ENCODE measurements at places on chromosomes 11 and 22. TPM values are rescaled to one million over a fixed set of nuclear protein-coding genes. Genes with fewer than 3 reads are reported as not detected.

DNA sequence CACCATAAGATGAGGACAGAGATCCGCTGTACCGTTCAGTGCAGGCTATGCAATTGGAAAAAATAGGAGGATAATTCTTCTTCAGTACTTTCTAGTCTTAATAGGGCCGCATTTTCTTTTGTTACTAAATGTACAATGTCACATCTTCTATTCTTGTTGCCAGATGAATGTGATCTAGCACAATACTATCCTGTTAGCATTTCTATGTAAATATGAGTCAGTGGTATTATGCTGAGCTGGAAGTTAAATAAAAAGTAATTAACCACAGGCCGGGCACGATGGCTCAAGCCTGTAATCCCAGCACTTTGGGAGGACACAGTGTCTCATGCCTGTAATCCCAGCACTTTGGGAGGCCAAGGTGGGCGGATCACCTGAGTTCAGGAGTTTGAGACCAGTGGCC, 24.4 kb upstream of the BIRC3 start:
- no peak overlapping the region for H3K4me3 ChIP-seq
- no peaks in the 10 kb centered on the region for H3K4me1 ChIP-seq
- H3K36me3 ChIP-seq: no peaks in the 10 kb centered on the region
- H3K27me3 ChIP-seq: no peaks in the 10 kb centered on the region

DNA sequence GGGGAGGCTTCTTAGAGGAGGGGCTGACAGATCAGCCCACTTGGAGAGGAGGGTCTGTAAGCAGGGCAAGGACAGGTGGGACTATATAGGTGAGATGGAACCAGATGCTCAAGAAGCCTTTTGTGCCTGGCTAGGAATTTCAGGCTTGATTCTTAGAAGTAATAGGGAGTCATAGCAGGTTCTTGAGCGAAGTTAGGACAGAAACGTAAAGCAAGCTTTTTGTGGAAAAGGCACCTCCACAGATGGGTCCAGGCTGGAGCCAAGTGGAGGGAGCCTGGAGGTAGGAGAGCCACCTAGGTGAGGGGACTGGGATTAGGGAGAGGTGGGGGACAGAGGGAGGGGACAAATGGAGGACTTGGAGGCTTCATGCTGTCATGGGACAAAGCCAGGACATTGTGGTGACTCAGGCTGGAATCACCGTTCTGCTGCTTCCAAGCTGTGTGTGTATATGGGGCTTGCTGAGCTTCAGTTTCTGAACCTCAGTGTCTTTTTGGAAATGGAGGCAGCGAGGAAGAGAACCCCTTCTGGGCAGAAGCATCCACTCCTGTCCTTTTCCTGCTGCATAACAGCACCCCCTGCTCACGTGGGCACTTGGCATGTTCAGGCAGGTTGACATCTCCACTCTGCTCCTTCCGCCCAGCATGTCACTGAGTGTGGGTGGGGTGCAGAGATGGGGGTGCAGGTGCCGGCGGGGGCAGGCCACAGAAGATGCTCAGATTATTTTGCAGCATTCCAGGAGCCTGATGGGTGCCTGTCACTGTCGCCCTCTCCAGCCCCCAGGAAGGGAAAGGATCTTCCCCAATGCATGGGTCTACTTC, 58.0 kb downstream of the MCM5 start:
- H3K27ac ChIP-seq: no peak overlapping the region
- no peak overlapping the region for H3K4me3 ChIP-seq
- no peak for DNase-seq
- H3K36me3 ChIP-seq: no peaks in the 10 kb centered on the region

OR51E2 gene
- total RNA-seq: not detected

GRCh38 chr11:73854680-73855079, 22.0 kb downstream of the COA4 start:
- H3K36me3 ChIP-seq: no peaks in the 10 kb centered on the region
- no peak overlapping the region for H3K4me3 ChIP-seq
- no peaks in the 10 kb centered on the region for H3K4me1 ChIP-seq
- DNase-seq: no peak

SMIM38 gene
- total RNA-seq: not detected

DNA sequence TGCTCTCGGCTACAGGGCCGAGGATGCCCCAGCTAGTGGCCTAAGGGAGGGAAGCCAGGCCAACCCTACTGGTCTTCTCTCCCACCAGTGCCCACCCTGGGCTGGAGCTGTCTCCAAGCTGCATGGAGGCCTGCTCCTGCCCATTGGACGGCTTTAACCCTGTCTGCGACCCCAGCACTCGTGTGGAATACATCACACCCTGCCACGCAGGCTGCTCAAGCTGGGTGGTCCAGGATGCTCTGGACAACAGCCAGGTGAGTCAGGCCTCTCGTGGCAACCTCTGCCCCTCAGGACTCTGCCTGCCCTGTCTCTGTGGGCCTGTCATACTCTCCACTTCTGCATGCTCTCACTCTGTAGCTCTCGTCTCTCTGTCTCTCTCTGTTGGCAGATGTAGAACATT, 44.1 kb upstream of the TPBGL start:
- no peak overlapping the region for H3K4me3 ChIP-seq
- H3K27ac ChIP-seq: no peak overlapping the region
- peaks cover 6% of the 10 kb centered on the region for H3K4me1 ChIP-seq

GRCh38 chr11:64415286-64415685, 56.3 kb downstream of the RPS6KA4 start:
- DNase-seq: peak; percentile 60
- H3K4me3 ChIP-seq: no peak overlapping the region
- no peaks in the 10 kb centered on the region for H3K27me3 ChIP-seq
- H3K4me1 ChIP-seq: no peaks in the 10 kb centered on the region

DNA sequence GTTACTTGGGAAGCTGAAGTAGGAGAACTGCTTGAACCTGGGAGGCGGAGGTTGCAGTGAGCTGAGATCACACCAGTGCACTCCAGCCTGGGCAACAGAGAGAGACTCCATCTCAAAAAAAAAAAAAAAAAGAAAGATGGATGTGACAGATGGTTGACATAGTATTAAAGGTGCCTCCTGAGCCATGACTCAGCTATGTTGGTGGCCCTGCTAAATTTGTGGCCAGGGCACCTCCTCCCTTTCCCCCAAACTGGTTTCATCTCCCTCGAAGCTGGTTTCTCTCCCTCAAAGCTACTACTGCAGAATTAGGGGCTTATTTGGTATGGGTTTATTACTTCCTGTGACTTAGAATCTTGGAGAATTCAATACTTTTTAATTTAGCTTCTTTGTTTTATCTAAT, 31.5 kb downstream of the SDHD start:
- no peaks in the 10 kb centered on the region for H3K4me1 ChIP-seq
- H3K4me3 ChIP-seq: no peak overlapping the region
- H3K36me3 ChIP-seq: no peaks in the 10 kb centered on the region
- no peak for DNase-seq
- no peaks in the 10 kb centered on the region for H3K27me3 ChIP-seq
- H3K27ac ChIP-seq: no peak overlapping the region

Measured in GM23338 (cell line).